ENCODE measurements at places on chromosomes 16 and 17. TPM values are rescaled to one million over a fixed set of nuclear protein-coding genes. Genes with fewer than 3 reads are reported as not detected.

The KATNB1 gene
- polyA plus RNA-seq = 28.1 TPM

The TEX14 gene
- polyA plus RNA-seq = 0.01 TPM

The ATP2A1 gene
- 0.38 TPM for polyA plus RNA-seq

The TMEM114 gene
- not detected for polyA plus RNA-seq

The SPATA22 gene
- polyA plus RNA-seq = not detected

The ATP2A3 gene
- 1.1 TPM for polyA plus RNA-seq

The RHBDL1 gene
- 0.74 TPM for polyA plus RNA-seq

The PPP1R27 gene
- not detected for polyA plus RNA-seq

The CBX2 gene
- 1.5 TPM for polyA plus RNA-seq

The SPNS3 gene
- not detected for polyA plus RNA-seq

The NXPH3 gene
- polyA plus RNA-seq = 5.0 TPM

The PNPO gene
- 19.6 TPM for polyA plus RNA-seq

The UMOD gene
- polyA plus RNA-seq = not detected

The ZNF624 gene
- 0.90 TPM for polyA plus RNA-seq

The SGCA gene
- 0.09 TPM for polyA plus RNA-seq

The NAGS gene
- polyA plus RNA-seq = 1.6 TPM

The NPIPA5 gene
- polyA plus RNA-seq = 16.5 TPM

The MT1G gene
- polyA plus RNA-seq = 2.4 TPM

The GPR179 gene
- not detected for polyA plus RNA-seq

The SYNGR3 gene
- 3.3 TPM for polyA plus RNA-seq

The MYH1 gene
- not detected for polyA plus RNA-seq

The KRT28 gene
- not detected for polyA plus RNA-seq

The ITGA2B gene
- 0.11 TPM for polyA plus RNA-seq

The METRNL gene
- 63.2 TPM for polyA plus RNA-seq

The LUC7L gene
- polyA plus RNA-seq = 29.1 TPM

The PITPNM3 gene
- polyA plus RNA-seq = 0.64 TPM

The HNF1B gene
- polyA plus RNA-seq = not detected

The ZNF629 gene
- polyA plus RNA-seq = 4.6 TPM

The MMP15 gene
- 0.71 TPM for polyA plus RNA-seq

The NPIPA3 gene
- polyA plus RNA-seq = 4.4 TPM

The CES4A gene
- 3.6 TPM for polyA plus RNA-seq

The NHLRC4 gene
- 0.31 TPM for polyA plus RNA-seq

The KCNH6 gene
- 0.04 TPM for polyA plus RNA-seq

The CLEC19A gene
- not detected for polyA plus RNA-seq

The AANAT gene
- polyA plus RNA-seq = not detected

The NPIPB9 gene
- polyA plus RNA-seq = 0.20 TPM

The DYNLL2 gene
- 13.1 TPM for polyA plus RNA-seq

The PRR29 gene
- polyA plus RNA-seq = 0.21 TPM

The RFNG gene
- polyA plus RNA-seq = 23.7 TPM

The CFAP97D1 gene
- polyA plus RNA-seq = not detected

The ZPBP2 gene
- not detected for polyA plus RNA-seq
